NCI-H1105 (cell line): ENCODE measurements at places on chromosomes 12 and 14.
A peak's percentile ranks its signal among the peaks of the same experiment; 100 is the strongest.

- no peak for DNase-seq
Observed at GRCh38 chr12:106894774-106895173, 60.9 kb upstream of the TMEM263 start.

DNA sequence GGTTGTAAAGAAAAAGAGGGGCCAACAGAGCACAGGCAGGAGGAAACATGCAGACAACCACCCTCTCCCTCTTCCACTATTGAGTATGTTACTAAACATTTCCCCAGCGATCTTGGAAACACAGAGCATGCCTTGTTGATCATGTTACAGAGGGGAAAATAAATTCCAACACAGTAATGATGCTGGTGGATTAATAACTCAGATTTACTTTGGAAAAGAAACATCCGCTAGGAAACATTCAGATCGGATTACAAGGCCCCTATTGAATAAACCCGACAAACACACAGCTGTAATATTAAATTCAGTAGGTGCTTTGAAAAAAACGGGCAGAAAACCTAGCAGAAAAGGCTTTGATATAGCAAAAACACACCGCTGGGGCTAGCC, 5.4 kb downstream of the BMP4 start:
- no peak for DNase-seq

DNA sequence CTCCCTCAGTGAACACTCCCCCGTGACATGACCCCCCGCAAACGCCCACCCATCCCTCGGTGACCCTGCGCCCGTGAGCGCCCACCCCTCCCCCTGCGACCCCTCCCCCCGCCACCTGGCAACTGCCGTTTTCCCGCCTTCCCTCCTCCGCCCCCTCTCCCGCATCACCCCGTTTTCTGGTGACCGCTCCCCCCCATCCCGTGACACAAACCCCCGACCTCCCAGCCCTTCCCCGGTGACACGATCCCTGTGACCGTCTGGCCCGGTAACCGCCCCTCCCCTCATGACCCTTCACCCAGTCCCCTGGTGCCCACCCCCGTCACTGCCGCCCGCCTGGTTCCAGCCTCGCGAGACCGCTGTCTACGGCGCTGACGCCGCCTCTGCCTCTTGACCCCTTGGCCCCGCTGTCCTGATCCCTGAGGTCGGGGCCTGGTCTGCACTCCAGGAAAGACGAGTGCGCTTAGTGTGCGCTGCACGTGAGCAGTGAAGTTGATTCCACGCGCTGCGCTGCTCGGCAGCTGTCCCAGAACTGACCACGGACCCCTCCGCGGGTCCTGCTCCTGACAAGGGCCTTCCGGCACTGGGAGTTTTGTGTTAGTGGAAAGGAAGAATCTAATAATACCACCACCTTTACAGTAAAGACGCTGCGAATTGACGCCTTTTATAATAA, 59.4 kb downstream of the DDX51 start:
- DNase-seq = peak; percentile 43

GRCh38 chr12:75196865-75197264, 12.8 kb downstream of the KCNC2 start:
- DNase-seq = no peak

- peak; percentile 49 for DNase-seq
Observed at GRCh38 chr14:77024171-77024691, 4.3 kb downstream of the IRF2BPL start.

DNA sequence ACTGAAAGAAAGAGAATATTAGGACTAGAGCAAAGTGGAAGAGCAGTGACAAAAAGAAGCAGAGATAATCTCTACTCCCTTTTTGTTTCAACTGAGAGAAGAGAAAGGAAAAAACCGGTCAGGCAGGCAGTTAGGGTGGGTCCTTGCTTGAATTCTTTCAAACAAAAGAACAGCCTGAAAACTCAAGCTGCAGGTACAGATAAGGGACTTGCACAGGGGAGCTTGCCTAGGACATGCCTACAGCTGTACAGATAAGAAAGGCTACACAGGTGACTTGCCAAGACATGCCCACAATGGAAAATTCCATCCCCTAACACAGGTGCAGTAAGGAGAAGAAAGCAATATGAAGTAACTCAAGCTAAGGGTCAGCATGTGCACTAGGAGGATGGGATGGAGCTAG, 532.2 kb upstream of the MIS18BP1 start:
- peak; percentile 4 for DNase-seq

DNA sequence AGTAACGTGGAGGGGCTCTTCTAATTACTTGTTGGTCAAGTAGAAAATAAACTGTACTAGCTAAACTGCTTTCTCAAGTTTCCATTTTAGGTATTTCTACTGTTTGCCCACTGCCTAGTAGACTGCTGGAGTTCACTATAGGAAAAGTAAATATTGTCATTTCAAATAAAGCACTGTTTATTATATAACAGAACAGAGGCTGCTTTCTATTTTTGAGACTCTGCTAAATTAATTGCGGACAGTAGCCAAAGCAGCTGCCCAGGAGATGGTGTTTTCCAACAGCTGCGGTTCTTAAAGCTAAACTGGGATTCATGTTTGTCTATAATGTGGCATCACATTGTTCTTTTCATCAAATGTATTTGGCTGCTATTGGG, 15.9 kb upstream of the SIX1 start:
- peak; percentile 35 for DNase-seq

GRCh38 chr12:7289743-7290142, 14.1 kb upstream of the ACSM4 start:
- DNase-seq = no peak

GRCh38 chr14:103113774-103114173, 9.5 kb upstream of the TNFAIP2 start:
- DNase-seq = no peak

- DNase-seq = no peak
Observed at GRCh38 chr12:16884056-16884455, 278.1 kb upstream of the LMO3 start.

- DNase-seq = peak; percentile 44
Observed at GRCh38 chr12:106128585-106129328, 10.0 kb downstream of the NUAK1 start.

DNA sequence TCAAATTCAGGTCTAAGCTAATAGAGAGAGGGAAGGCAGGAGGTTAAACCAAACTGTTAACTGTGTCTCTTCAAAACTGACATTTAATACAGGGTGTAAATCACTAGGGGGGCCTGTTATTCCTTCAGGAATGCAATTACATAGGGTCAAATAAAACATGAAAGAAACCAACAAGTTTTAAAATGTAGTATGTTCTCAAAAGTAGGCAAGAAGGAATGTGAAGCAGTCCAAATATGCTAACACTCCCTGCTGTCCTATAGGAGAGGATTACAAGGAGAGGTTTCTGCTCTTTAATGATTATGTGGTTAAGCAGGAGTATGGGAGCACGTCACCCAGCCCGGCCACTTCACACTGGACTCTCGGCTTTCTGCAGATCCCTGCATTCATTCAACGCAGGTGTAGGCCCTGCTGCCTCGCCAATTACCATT, 42.5 kb upstream of the BMP4 start:
- no peak for DNase-seq

DNA sequence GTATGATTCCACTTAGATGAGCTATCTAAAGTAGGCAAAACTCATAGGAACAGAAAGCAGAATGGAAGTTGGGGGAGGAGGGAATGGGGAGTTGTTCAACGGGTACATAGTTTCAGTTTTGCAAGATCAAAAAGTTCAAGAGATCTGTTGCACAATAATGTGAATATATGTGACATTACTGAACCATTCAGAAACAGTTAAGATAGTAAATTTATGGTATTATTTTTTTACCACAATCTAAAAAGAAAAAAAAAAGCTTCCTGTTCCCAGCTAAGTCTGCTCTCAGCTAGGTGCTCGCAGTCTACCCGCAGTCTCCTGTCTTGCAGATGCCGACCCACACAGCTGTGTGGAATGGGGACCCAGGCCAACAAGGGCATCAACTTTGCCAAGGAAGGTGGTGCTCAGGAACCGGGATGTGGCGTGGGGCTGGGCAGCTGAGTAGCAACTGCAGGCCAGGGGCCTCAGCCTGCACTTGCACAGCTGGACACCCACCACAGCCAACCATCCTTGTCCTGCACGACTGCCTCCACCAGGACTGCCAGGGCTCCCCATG, 15.3 kb upstream of the ANO6 start:
- DNase-seq = no peak

- DNase-seq = no peak
Observed at GRCh38 chr12:124884587-124885438, 21.1 kb upstream of the SCARB1 start.

- no peak for DNase-seq
Observed at GRCh38 chr12:67531051-67531450, 117.5 kb upstream of the DYRK2 start.

DNA sequence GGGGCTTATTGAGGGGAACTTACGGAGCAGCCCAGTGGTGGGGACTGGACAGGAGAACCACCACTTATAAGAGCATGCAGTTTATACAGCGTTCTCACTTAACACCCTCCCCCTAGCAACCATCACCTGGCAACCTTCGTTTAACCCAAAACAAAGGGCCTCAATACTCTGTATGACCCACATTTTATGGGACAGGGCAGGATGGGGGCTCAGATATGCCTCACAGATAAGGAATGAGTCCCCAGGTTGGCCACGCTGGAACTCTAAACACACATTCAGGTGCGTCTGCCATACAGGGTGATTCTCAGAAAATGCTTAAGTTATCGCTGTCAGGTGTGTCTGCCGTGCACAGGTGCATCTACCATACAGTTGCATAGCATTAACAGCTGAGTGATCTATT, 99.2 kb downstream of the GCH1 start:
- no peak for DNase-seq

DNA sequence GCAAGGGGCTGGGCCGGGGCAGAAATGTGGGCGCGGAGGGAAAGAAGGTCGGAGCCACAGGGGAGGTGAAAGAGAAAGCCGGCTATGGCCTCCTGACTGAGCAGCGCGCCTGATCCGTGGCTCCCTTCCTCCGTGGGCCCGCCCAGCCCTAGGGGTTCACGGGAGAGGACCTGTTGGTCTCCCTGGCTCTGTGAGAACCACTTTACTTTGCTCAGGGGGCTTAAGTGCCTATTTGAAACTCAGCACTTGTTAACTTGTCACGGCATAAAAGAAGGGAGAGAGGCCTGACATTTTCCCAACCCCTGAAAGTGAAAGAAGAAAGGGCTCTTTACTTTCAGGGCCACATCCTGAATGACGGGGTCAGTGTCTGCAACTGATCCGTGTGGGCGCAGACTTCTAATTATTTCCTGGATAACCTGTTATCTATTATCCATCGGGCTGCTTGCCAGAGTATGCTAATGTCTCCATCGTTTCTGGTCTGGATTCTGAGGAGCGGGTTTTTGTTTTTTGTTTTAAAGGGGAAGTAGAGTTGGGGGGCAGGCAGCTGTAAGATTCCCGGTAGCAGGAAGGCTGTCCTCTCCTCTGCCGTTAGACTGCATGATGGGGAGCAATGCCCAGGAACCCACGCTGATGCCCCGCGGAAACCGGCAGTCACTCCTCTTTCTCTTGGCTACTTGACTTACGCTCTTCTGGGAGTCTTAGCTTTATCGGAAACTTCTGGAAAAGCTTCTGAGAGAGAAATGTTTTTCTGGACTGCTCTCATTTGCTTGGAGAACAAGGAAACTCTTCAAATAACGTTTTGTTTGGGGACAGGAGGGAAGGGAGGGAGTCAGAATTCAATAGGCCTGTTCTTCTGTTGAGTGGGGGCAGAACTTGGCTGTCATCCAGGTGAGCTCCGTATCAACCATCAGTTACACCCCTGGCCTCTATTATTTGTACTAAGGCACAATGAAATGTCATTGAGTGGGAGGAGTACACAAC, 127.7 kb upstream of the MAX start:
- DNase-seq = peak; percentile 86

DNA sequence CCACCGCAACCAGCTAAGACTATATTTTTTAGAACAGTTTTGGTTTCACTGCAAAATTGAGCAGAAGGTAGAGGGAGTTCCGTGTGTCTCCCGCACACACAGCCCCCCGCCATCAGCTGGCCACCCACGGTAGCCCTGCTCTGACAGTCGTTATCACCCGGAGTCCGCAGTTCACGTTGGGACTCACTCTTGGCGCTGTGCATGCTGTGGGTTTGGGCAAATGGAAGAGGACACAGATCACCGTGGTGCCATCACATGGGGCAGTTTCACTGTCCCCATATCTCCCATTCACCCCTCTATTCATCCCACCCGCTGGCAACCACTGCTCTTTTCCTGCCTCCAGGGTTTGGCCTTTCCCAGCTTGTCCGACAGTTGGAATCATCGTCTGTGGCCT, 31.8 kb upstream of the ULK1 start:
- DNase-seq = no peak

- DNase-seq = peak; percentile 61
Observed at GRCh38 chr14:99790978-99791376, 2.2 kb upstream of the EML1 start.
